Activated naive CD4-positive, alpha-beta T cell treated with anti-CD3 and anti-CD28 coated beads, Interleukin-2, amount 10 ng/mL, durations not matched to agents 5 hours and 36 hours (primary cell): ENCODE measurements at places on chromosomes 12 and 14. TPM values are rescaled to one million over a fixed set of nuclear protein-coding genes. Genes with fewer than 3 reads are reported as not detected.

KLRB1 gene
- 0.67 TPM for total RNA-seq

CCDC38 gene
- total RNA-seq: 0.18 TPM

INSM2 gene
- total RNA-seq: not detected

RPL10L gene
- total RNA-seq: not detected

MIP gene
- total RNA-seq: not detected
